ENCODE measurements at places on chromosomes 1 and 21. TPM values are rescaled to one million over a fixed set of nuclear protein-coding genes. Genes with fewer than 3 reads are reported as not detected.

Gene ADCY10
- total RNA-seq, result 2.4 TPM

Gene NCMAP
- 9.5 TPM for total RNA-seq

Gene INKA2
- total RNA-seq, result not detected

Gene KCNK1
- 17.2 TPM for total RNA-seq

Gene MATN1
- total RNA-seq, result not detected

- no peak overlapping the region for H3K27ac ChIP-seq
- no peak overlapping the region for H3K4me3 ChIP-seq
- no peaks in the 10 kb centered on the region for H3K27me3 ChIP-seq
- no peak for DNase-seq
- no peaks in the 10 kb centered on the region for H3K36me3 ChIP-seq
Observed at GRCh38 chr21:45004481-45005247, 64.8 kb downstream of the SLX9 start.

DNA sequence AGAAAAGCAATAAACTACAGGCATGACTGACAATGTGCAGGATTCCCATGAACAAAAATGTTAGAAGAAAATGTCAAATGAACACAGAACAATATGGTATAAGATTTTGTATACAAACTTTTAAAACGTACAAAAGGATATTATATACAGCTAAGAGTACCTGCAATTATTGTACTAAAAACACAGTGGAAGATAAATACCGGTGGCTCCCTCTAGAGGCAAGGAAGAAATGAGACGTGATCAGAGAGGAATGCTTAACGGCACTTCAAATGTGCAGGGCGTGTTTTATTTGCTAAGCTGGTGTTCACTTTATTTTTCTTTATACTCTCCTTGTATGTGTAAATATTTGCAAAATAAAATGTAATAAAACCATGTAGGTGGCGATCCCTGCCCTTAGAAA is 191.8 kb upstream of the SAMSN1 start:
- no peaks in the 10 kb centered on the region for H3K27me3 ChIP-seq
- H3K4me3 ChIP-seq, result no peak overlapping the region
- H3K4me1 ChIP-seq, result no peaks in the 10 kb centered on the region

DNA sequence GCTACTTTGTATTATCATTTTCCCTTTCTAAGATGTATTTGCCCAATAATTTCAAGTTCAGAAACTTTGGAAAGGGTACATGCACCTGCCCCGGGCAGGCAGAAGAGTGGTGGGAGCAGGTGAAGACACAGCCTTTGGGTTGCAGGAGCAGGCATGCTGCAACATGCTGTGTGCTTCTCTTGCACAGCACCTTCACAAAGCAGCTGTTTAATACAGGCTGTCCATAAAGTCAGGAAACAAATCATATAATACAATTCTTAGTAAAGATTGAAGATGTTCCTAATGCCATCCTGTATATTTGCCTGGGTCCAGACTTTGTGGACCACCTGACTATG is 182.9 kb downstream of the ZNF281 start:
- no peaks in the 10 kb centered on the region for H3K36me3 ChIP-seq
- no peaks in the 10 kb centered on the region for H3K4me1 ChIP-seq
- no peak overlapping the region for H3K27ac ChIP-seq
- no peaks in the 10 kb centered on the region for H3K27me3 ChIP-seq

DNA sequence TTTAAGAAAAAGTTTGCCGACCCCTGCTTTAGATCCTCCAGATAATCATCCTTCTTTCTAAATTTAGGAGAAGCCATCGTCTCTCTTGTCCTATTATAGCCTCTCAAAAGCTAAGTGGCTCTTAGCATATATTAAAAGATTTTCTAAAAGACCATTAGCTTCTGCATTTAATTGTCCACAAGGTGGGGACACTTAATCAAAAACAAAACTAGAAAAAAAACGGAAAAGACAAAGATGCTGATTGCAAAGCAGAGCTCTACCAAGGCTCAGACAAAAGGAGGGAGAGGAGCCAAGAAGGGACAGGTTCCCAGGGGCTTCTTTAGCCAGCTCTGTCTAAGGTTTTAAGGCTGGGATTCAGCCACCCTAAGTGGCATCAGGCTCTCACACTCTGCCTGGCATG is 128.3 kb upstream of the HMGB4 start:
- DNase-seq, result no peak
- no peaks in the 10 kb centered on the region for H3K36me3 ChIP-seq
- H3K27ac ChIP-seq, result no peak overlapping the region

DNA sequence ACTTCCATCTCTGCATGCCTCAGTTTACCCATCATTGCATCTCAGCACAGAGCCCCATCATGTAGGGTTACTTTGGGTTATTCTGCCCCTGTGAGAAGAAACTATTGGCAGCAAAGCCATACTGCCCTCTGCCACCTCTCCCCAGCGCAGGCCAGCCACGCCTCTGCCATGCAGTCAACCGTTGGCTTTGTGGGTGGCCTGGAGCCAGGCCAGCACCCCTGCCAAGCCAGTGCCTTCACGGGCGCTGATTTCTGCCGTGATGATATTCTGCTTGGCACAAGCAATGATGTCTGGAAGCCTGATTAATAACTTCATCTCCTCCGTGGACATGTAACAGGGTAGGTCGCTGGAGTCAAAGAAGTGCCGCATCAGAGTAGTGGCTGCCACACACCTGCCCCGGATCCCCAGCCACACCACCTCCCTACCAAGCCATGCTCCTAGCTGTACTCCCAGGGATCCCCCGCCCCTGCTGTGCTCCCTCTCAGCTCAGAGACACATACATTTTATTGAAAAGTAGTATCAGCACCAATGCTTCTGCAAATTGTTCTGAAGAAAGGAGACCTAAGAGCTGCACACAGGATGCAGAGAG is 15.0 kb upstream of the CEP85 start:
- no peak overlapping the region for H3K27ac ChIP-seq
- H3K4me3 ChIP-seq, result no peak overlapping the region
- H3K4me1 ChIP-seq, result peaks cover 8% of the 10 kb centered on the region
- H3K27me3 ChIP-seq, result no peaks in the 10 kb centered on the region

GRCh38 chr1:85612704-85613361 is 32.3 kb downstream of the CCN1 start:
- DNase-seq, result no peak
- no peaks in the 10 kb centered on the region for H3K4me1 ChIP-seq
- H3K27ac ChIP-seq, result peak overlapping the region; percentile 3
- no peak overlapping the region for H3K4me3 ChIP-seq
- H3K36me3 ChIP-seq, result no peaks in the 10 kb centered on the region
